Renal cortical epithelial cell (primary cell): ENCODE measurements at places on chromosomes 11 and 22.

- no peak for DNase-seq
These were observed 45.8 kb downstream of the LMO1 start for GRCh38 chr11:8217926-8218325.

- no peak for DNase-seq
These were observed 2.5 kb upstream of the LRRC74B start for GRCh38 chr22:21042978-21043859.

- DNase-seq: no peak
These were observed 188.8 kb upstream of the CADM1 start for GRCh38 chr11:115693002-115693401.

DNA sequence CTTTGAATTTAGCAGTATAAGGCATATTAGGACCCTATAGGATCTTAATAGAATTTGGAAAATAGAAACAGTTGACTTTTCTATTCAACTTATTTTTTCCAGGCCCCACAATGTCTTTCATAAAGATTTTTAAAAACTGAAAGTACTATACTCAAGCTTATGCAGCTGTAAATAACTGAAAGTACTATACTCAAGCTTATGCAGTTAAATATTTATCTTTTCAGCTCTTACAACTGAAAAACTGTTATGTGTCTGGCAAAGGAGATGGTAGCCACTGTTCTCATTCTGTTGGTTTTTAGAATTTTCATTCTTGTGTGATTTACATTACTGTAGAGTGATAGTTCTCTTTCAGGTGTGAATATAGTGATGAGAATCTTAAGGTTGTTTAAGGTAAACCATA is 16.5 kb downstream of the HIPK3 start:
- DNase-seq: no peak

DNA sequence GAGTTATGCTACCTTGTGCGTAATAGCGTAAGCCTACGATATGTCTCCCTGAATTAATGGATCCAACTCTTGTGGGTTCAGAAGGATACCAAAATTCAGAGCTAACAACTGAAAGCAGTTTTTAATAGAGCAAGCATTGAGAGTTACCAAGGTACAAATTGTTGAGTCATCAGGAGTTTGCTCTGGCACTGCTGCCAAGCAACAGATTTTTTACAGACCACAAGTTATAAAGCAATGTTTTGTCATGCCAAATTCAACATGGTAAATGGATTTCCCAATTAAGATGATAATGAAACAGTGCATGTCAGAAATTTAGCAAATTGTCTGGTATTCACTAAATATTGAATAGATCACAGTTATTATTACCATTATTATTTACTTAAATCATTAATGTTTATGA is 295.6 kb downstream of the NELL1 start:
- peak; percentile 57 for DNase-seq

- DNase-seq: no peak
These were observed 1291.0 kb upstream of the CNTN5 start for GRCh38 chr11:97729546-97730272.

- DNase-seq: no peak
These were observed 1.2 kb downstream of the DKK3 start for GRCh38 chr11:12007230-12007593.

- DNase-seq: no peak
These were observed 51.8 kb downstream of the TRIOBP start for GRCh38 chr22:37748659-37749058.

- no peak for DNase-seq
These were observed 24.1 kb upstream of the PHOX2A start for GRCh38 chr11:72267956-72268617.

- DNase-seq: no peak
These were observed 27.0 kb downstream of the GDPD5 start for GRCh38 chr11:75498556-75499255.

- no peak for DNase-seq
These were observed 382.5 kb downstream of the TBC1D22A start for GRCh38 chr22:47144791-47145425.

DNA sequence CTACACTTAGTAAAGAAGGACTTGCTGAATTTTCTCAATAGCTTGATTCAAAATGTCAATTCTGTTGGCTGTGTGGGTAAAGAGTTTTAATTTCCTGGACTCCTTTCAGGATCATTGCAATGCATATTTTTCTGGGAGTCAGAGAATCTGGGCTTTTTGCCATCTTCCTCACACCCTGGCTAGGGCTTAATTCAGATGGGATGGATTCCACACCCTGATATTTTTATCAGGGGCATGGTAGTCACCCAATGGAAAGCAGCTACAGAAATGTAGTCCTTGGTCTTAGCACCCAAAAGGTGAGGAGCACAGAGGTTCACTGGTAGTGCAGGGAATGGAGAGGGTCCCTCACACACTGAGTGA is 79.3 kb downstream of the SGSM3 start:
- DNase-seq: peak; percentile 30

DNA sequence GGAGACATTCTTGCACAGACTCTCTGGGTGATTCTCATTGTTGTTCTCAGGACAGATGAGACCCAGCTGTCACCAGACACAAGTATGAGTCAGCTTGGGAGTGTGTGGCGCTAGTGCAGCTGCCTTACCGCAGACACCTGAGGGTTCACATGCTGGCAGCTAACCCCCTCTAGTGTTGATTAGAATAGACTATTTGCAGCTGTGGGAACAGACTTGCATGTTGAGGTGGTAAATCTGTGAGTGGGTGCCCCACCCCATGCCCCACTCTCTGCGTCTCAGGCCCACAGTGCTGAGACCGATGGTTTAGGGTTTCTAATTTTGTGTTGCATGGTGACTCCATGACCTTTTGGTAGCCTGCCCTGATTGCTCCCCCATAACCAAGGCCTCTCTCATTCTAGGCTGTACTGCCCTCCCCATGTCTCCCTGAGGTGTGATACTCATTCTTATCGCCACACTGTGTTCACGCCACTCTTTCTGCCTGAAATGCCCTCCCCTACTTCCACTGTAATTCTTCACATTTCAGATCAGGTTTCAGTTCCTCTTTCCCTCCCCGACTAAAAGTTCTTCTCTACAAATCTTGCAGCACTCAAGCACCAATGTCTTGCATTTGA is 73.7 kb upstream of the KIRREL3 start:
- DNase-seq: peak; percentile 79

DNA sequence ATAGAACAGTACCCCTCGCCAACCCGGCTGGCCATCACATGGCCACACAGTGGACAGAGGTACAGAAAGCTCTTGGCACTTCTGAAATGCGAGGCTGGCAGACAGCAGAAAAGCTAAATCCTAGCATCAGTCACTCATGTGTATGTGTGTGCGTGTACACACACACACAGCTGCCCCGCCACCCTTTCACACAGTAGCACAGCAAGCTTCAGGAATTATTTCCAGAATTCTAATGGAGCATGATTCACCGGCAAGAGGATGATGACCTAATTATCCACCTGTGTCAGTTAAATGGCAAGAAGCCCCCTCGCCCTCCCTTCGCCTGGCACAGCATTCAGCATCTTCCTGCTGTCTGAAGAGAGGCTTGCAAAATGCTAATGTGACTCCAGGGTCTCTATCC is 336.0 kb downstream of the SHANK2 start:
- peak; percentile 9 for DNase-seq

GRCh38 chr11:79414644-79415317 is 26.0 kb downstream of the TENM4 start:
- peak; percentile 94 for DNase-seq

DNA sequence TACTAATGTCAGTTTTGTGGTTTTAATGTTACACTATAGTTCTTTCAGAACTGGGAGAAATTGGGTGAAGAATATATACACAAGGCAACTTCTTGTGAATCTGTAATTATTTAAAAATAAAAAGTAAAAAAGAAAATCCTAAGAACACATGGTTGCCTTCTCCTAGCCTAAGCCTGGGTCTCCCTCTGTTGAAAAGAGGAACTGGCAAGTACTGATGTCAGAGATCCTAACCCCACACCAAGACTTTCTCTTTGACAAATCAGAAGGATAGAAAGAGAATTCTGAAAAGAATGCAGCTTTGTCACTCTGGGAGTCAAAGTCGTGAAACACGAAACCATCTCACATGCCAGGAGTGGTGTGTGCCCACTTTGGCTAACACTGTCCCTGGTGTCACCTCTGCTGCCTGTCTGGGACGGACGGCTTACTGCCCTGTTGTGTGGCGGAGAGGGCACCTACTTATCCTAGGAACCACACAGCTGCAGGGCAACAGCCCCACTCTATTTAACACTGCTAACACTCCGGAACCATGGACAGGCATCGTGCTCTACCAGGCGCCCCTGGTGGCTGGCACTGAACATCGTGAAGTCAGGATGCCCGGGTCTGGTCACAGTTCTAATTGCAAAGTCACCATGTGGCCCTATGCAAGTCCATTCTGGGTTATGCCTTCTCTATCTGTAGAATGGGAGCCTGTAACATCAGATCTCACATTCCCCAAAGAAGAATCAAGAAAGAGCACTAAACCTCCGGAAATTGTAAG is 108.7 kb upstream of the CD82 start:
- peak; percentile 3 for DNase-seq

DNA sequence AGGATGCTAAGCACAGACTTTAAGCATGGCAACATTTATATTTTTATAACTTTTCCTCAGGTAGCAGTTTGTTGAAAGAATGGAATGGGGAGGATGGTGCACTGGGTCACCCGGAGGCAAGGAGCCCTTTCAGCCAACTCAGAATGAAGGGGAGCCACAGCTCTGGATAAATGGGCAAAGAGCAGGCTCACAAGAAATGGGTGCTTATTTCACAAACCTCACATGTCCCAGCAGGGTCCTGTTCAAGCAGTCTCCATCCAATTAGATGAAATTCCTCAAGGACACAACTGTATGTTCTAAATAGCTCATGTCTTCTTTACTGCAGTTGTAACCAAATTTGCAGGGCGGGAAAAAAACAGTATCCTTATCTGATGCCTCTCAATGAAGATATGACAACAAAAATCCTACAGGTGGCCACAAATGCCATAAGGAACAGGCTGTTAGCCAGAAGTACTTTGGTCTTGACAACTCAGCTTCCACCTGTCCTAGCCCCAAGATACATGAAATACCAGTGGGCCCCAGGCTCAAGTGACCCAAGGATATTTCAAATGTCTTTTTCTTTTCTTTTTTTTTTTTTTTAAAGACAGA is 48.2 kb downstream of the MAPK1 start:
- no peak for DNase-seq

DNA sequence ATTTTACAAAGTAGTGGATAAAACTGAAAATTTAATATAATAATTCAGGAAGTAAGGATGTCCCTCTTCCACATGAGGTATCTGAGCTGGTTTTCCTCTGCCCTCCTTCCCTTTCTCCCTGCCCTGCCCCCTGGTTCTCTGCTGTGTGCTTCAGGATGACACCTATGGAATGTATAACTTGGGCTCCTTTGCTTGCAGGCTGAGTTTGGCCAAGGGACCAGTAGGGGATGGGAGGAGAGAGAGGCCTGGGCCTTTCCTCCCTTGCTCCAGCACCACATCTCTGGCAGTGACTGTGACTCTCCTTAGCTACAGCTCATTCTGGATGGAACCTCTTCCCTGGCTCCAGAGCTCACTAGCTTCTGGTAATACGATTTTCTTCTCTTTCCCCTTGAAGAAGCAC is 10.1 kb downstream of the IRAG1 start:
- DNase-seq: no peak

- no peak for DNase-seq
These were observed 561 bp downstream of the TRMT112 start for GRCh38 chr11:64316672-64317324.

GRCh38 chr22:20295262-20296064 is 24.4 kb downstream of the DGCR6L start:
- no peak for DNase-seq

DNA sequence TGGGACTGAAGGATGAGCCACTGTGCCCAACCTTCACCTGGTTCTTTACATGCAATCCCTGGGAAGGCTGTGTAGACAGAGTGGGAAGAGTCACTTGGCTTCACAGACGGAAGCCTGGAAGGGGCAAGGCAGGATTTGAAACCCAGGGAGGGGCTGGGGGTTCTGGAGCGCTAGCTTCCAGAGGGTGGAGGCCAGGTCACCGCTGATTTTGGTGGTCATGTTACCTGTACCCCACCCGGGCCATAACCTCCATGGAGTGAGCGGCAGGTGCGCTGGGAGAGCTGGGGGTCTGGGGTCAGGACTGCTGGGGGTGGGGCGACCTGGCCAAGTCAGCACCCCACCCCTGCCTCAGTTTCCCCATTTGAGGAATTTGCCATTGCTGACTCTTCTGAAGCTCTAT is 38.3 kb downstream of the PDGFB start:
- no peak for DNase-seq

DNA sequence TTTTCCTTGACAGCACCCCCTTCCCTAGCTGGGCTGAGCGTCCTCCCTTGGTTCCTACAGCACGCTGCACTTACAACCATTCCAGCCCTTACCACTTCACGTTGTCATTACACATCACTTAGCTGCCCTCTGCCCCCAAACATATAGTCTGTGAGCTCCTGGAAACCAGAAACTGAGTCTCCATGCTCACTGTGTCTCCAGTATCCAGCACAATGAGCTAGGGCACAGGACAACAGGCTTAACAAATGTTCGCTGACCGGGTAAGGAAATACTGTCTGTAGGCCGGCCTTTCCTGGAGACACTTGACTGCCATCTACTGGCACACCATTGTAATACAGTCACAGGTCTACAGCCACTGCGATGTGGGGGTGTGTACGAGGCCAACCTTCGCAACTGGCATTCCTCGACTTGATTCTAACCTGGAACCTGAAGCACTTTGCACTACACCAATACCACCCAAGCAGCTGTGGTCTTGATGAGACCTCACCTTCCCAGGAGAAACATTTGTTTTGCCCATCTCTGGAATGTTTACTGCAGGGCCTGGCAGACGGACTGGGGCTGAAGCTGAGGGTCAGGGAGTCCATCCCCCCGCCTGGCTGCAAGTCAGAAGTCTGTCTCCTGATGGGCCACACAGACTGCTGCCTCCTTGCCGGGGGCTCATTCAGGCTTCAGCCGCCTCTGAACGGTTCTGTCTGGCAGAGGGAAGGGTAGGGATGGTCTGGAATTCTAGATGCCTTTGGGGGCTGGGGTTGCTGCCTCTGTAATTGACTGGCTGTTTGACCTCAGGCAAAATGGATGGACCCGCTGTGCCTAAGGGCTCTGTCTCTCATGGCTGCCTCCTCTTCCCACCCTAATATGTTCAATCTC is 72.0 kb downstream of the SYN3 start:
- peak; percentile 62 for DNase-seq

- DNase-seq: no peak
These were observed 90.0 kb upstream of the LINC01488 start for GRCh38 chr11:69391192-69392103.

- no peak for DNase-seq
These were observed 7.6 kb downstream of the ACAD8 start for GRCh38 chr11:134260983-134261382.

GRCh38 chr11:109432105-109432504 is 10.1 kb downstream of the C11orf87 start:
- DNase-seq: no peak

DNA sequence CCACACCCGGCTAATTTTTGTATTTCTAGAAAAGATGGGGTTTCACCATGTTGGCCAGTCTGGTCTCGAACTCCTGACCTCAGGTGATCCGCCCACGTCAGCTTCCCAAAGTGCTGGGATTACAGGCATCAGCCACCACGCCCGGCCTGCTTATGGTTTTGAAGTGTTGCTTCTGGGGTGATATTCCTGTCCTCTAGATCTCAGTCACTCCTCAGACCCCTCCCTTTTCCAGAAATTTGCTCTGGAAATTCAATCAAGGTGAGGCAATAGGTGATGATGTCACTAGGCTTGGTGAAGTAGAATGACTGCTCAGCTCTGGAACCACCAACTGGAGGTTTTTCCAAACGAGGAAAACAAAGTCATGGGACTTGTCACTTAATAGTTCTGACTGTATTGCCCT is 36.6 kb upstream of the CREB3L1 start:
- peak; percentile 37 for DNase-seq

GRCh38 chr11:100562128-100562527 is 125.0 kb upstream of the ARHGAP42 start:
- DNase-seq: peak; percentile 93
